ENCODE measurements at places on chromosomes 11 and 22. TPM values are rescaled to one million over a fixed set of nuclear protein-coding genes. Genes with fewer than 3 reads are reported as not detected.

GRCh38 chr11:1755692-1756561 lies 5.5 kb upstream of the IFITM10 start:
- no peak for DNase-seq

GRCh38 chr11:12110714-12111548 lies 541 bp downstream of the MICAL2 start:
- DNase-seq = no peak

DNA sequence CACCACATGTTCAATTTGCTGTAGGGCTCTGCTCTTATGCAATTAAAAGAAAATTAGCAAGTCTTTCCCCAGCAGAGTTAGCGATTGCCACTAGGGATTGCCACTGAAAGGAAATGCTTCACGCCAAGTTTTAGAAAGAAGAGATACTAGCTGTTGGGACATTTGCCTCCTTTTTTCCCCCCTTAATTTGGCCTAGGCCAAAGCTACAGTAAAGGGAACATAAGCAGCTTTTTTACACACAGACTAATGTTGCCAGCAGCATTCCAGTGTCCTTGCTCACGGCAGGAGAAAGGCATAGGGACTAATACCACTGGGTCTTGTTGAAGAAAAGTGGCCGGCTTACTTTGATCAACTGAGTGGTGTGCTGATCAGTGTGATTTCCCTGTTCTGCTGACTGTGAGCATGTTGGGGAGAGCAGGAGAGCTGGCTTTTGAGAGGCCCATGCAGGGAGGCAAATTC lies 71.2 kb downstream of the PHF21A start:
- peak; percentile 86 for DNase-seq

- DNase-seq = no peak
Observed at GRCh38 chr11:19614370-19614940, 98.2 kb upstream of the NAV2 start.

GRCh38 chr22:26689513-26690301 lies 32.3 kb downstream of the MIAT start:
- DNase-seq = no peak

Gene GRIA4
- total RNA-seq = 3.1 TPM

- DNase-seq = peak; percentile 88
Observed at GRCh38 chr22:37807410-37808293, at the start of gene GCAT. TSS of gene GCAT (plus strand) at chr22:37807934. CDS start at chr22:37807968, 34 bp downstream.

Gene MMP11
- 8.4 TPM for total RNA-seq

GRCh38 chr11:68927280-68928135 lies 23.8 kb downstream of the IGHMBP2 start:
- DNase-seq = no peak

DNA sequence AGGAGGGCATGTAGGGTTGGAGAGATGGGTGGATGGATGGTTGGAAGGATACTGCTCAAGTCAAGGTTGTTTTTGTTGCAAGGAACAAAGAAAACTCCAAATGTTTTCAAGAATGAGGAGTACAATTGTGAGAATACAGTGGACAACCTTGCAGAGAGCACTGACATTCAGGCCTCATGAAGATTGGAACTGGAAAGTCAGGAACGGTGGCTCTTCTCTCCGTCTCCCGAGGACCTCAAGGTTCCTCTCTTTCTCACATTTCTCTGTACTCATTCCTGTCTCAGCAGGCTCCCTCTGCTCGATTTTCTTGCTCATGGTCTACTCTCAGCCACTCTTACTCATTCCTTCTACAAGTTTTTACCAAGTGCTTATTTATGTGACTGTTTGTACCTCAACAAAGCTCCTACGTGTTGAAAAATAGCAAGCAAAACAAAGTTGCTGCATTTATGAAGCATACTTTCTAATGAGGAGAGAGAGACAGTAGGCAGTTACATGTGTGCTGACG lies 97.6 kb downstream of the SWAP70 start:
- no peak for DNase-seq

DNA sequence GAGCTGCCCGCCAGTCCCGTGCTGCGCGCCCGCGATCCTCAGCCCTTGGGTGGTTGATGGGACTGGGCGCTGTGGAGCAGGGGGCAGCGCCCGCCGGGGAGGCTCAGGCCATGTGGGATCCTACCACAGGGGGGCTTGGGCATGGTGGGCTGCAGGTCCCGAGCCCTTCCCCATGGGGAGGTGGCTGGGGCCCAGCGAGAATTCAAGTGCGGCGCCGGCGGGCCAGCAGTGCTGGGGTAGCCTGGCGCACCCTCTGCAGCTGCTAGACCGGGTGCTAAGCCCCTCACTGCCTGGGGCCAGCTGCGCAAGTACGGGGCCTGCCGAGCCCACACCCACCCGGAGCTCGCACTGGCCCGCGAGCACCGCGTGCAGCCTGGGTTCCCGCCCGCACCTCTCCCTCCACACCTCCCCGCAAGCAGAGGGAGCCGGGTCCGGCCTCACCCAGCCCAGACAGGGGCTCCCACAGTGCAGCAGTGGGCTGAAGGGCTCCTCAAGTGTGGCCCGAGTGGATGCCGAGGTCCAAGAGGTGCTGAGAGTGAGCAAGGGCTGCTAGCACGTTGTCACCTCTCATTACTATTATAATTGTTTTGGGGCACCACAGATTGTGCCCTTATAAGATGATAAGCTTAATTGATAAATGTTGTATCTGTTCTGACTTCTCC lies 333.2 kb downstream of the CASP12 start:
- no peak for DNase-seq

DNA sequence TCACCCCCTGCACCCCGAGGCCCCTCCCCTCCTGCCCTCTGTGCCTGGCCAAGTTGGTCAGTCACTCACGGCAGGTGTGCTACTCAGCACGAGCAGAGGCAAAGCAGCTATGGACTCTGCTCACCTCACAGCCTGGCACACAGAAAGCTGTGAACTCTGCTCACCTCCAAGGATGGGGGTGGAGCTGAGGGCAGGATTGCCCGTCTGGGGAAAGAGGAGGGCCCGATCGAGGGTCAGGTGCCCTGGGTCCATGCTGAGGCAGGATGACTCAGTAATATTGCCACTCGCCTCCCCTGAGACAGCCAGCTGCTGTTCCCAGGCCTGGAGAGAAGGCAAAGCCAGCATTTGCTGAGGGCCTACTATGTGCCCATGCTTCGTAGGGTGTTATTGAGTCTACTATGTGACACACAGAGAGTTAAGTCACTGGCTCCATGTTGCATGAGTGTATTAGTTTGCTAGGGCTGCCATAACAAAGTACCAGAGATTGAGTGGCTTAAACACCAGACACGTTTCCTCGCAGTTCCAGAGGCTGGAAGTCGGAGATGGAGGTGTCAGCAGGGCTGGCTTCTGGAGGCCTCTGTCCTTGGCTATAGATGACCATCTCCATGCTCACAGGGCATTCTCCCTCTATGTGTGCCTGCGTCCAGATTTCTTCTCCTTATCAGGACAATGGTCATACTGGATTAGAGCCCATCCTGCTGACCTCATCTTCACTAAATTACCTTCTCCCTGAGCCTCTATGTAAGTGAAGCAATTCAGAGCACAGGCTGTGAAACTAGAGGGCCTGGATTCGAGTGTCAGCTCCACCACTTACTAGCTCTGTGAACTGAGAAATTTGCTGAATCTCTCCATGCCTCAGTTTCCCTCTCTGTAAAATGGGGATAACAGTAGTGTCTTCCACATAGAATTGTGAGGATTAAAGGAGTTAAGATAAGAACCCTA lies 13.2 kb upstream of the TSKU start:
- DNase-seq = peak; percentile 84

DNA sequence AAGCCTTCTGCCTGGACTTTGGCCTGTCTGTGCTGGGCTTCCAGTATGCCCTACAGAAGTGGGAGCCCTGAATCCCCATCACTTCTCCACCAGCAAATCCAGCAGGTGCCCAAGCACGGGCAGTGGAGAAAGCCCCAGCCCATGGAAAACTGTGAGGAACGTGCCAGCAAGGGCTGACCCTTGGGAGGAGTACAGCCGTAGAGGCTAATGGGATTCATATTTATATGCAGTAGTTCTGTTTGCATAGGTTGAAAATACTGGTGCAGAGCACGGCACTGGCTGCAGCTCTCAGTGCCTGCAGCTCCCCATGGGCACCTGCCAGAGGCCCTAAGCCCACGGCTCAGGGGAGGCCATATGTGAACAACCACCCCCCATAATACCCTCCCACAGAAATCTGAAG lies 10.1 kb downstream of the NAGA start:
- DNase-seq = no peak

DNA sequence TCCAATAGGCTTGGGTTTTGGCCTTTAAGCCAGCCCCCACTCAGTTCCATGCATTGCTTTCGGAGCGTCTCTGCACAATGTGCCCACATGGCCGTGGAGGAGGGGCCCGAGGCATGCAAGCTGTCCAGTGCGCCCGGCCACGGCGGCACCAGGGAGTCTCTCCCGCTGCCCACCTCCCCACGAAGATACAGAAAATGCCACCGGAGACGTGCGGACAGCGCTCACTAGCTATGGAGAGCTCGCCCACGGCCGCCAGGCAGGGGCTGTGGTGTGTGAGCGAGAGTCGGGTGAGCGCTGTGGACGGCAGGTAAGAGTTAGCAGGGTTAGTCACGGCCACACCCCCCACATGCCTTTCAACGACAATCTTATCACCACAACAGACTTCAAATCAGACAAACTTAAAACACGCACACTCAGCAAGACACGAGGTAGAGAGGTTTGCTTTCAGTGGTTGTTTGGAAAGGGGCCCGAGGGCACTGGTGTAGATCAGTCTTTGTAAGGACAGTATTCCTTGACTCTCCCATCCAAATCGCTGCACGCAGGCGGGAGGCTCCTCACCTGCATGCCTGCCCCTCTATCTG lies 18.7 kb upstream of the BID start:
- no peak for DNase-seq

Gene ARHGAP8
- total RNA-seq = 5.3 TPM
